ENCODE measurements at places on chromosomes 16 and 17.
A peak's percentile ranks its signal among the peaks of the same experiment; 100 is the strongest.

- no peak for DNase-seq
These were observed 13.8 kb downstream of the MLYCD start for GRCh38 chr16:83912519-83913244.

GRCh38 chr16:70162041-70162451 is 11.5 kb upstream of the CLEC18C start:
- no peak for DNase-seq

DNA sequence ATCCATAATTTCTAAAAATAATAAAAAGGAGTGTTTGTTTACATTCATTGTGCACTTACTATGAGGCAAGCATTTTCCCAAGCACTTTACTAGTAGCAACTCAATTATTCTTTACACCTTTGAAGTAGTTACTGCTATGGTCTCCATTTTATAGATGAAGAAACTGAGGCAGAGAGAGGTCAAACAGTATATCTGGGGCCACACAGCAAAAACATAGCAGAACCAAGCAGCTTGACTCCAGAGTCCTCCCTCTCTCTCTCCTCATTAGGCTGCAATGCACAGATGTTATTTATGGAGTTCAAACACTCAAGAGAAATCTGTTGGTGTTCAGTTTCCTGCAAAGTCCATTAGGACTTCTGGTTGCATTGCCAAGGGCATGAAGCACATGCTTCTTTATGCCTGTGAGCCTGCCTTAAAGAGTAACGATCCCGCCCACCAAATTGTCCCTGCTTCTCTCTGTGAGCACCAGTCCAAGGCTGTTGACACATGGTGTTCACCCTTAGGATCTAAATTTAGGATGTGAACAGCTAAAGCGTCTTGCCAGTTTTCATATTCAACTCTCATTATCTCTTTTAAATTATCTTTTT is 44.0 kb downstream of the GPRC5B start:
- no peak for DNase-seq

GRCh38 chr16:48361540-48362144 is 23.6 kb downstream of the SIAH1 start:
- no peak for DNase-seq

GRCh38 chr17:1590029-1590746 is 27.6 kb upstream of the PITPNA start:
- peak; percentile 53 for DNase-seq

DNA sequence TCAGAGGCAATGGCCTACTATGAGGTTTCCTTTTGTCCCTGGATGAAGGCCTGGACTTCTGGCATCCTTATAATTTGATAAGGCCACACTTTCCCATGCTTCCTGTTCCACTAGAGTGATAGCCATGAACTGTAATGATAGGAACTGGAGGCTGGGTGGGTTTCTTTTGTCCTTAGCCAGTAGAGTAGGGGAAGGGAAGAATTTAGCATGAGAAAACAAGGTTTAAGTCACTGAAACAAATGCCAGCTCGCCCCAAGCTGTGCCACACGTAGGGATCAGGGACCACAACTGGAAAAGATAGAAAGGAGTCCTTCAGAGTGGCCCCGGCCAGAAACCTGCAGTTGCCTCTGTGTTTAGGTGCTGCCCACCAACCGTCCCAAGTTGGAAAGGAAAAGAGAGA is 80.9 kb upstream of the C17orf78 start:
- no peak for DNase-seq

DNA sequence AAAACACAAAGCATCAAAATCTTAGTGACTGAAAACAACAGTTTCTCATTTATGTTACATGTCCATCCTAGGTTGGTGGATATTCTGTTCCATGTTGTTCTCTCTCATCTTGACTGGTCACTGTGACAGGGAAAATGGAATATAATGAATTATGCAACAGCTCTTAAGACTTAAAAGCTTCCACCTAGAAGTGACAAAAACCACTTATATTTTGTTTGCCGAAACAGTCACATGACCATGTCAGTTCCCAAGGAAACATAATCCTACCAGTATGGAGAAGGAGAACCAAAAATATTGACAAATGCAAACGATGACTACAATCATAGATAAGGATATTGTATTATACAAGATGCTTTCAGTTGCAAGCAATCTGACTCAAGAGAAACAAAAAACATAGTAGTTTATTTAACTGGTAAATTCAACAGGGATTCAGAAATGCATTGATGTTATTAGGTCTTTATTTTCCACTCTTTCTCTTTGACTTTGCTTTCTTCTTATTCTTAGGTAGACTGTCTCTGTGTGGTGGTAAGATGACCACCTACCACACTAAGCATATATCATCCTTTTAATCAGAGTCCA is 103.8 kb downstream of the SSH2 start:
- DNase-seq, result no peak

DNA sequence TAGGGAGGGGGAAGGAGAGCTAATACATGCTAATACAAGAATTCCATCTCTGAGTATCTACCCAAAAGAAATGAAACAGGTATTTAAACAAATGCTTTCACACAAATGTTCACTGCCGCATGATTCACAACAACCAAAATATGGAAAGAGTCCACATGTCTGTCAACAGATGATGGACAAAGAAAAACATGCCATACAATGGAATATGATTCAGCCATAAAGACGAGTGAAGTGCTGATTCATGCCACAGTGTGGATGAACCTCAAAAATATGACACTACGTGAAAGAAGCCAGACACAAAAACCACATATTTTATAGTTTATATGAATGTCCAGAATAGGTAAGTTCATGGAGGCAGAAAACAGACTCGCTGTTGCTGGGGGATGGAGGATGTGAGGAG is 321.4 kb downstream of the FOXL1 start:
- DNase-seq, result no peak

DNA sequence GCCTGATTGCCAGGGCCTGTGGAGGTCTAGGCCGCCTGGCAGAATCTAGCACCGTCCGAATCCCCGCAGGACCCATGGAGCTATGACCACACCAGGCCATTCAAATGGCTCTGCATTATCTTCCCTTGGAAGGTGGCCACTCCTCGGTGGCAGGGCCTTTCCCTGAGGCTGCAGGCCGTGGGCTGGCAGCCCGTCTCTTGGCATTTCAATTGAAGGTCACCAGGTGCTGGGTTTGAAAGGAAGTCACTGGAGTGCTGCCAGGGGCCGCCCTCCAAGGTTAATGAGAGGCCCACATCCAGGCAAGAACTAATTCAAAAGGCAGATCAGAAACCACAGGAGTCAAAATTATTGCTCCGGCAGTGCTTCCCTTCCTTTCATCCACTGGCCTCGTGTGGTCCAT is 27.7 kb upstream of the CACNG5 start:
- no peak for DNase-seq

GRCh38 chr16:86757704-86758040 is 179.3 kb downstream of the FOXL1 start:
- no peak for DNase-seq

DNA sequence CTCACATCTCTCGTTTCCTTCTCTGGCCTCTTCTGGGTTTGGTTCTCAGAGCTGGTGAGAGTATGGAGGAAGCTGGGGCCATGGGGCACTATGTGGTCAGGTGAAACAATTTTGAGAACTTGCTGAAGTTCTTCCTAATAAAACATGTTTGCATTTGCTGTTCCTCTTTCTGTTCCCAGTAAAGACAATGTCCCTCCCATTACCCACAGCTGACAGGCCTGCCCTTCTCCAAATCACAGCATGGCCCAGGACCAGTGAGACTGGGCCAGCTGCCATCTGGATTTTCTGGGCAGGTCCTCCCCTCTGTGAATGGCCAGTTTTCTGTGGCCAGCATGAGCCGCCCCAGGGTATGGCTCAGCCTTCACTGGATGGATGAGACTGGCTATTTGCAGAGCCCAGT is at the start of gene CD300H:
TSS of gene CD300H (minus strand) at position 113 of the 400 bp plus-strand sequence.
- no peak for DNase-seq

- DNase-seq, result no peak
These were observed 234.8 kb upstream of the RPL38 start for GRCh38 chr17:73968680-73969079.

DNA sequence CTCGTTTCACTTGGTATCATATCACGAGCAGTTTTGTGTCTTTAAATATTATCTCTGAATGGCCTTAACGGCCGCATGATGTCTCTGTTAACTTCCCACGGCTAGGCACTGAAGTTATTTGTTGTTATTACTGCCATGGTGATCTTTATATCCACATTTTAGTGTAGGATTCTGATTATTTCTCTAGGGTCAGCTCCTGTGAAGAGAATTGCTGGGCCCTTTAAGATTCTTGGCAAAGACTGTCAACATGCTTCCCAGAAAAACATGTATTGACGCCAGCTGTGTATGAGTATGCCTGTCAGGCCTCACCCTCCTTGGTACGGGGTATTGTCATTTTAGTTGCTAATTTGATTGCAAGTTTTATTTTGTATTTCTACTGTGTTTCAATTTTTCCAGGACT is 263.5 kb downstream of the SNX29 start:
- DNase-seq, result no peak

DNA sequence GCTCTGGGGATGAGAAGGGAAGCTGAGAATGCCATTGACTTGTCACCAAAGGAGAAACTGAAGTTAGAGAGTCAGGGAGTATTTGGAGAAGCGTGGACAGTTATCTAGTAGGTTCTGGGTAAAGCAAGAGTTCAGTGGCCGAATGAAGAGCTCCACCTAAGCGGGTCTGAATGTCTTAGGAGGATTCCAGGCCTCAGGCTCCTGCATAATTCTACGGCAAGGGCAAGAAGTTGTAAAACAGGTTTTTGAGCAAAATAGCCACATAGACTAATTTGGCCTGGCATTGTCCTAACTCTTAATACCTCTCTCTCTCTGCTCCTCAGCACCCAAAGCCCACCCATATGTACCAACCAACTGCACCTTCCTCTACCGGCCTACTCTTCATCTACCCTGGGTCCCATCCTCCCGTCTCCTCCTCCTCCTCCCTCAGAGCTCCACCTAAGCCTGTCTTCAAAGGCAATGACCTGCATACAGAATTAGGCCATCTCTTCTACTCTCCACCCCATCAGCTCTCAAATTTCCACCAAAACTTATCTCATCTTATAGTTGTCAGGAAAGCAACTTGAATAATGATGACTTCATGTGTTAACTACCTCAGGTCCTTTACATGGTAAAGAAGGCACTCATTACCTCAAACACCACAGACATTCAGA is 42.0 kb upstream of the KCNJ2 start:
- DNase-seq, result no peak

- no peak for DNase-seq
These were observed 30.8 kb upstream of the CALB2 start for GRCh38 chr16:71327720-71328119.

- peak; percentile 91 for DNase-seq
These were observed 128.5 kb downstream of the PARN start for GRCh38 chr16:14501331-14502255.

DNA sequence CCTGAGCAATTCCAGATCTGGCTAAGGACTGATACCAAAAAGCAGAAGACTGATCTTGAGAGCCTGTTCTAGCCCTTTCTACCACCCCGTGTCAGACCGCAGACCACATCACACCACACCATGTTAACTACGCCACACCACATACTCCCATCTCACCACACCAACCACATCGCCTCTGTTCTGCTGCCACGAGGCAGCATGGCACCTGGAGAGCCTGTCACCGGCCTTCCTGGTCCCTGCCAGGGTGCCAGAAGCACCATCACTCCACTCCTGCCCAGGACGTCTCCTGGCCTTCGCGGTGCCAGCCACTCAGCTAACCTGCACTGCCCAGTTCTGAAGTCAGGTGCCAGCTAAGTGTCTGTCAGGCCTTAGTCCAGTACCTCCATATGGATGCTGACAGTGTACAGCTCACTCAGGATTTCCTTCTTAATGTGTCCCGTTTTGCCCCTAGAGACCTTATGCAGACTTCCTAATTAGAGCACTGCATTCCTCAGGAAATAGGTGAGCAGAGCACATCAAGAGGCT is 37.2 kb upstream of the BCAR1 start:
- no peak for DNase-seq

GRCh38 chr16:59665618-59666220 is 931.6 kb upstream of the GOT2 start:
- no peak for DNase-seq

GRCh38 chr17:2949469-2950044 is 113.8 kb downstream of the OR1D5 start:
- DNase-seq, result no peak

GRCh38 chr17:75683583-75683982 is 16.4 kb downstream of the SAP30BP start:
- DNase-seq, result no peak

DNA sequence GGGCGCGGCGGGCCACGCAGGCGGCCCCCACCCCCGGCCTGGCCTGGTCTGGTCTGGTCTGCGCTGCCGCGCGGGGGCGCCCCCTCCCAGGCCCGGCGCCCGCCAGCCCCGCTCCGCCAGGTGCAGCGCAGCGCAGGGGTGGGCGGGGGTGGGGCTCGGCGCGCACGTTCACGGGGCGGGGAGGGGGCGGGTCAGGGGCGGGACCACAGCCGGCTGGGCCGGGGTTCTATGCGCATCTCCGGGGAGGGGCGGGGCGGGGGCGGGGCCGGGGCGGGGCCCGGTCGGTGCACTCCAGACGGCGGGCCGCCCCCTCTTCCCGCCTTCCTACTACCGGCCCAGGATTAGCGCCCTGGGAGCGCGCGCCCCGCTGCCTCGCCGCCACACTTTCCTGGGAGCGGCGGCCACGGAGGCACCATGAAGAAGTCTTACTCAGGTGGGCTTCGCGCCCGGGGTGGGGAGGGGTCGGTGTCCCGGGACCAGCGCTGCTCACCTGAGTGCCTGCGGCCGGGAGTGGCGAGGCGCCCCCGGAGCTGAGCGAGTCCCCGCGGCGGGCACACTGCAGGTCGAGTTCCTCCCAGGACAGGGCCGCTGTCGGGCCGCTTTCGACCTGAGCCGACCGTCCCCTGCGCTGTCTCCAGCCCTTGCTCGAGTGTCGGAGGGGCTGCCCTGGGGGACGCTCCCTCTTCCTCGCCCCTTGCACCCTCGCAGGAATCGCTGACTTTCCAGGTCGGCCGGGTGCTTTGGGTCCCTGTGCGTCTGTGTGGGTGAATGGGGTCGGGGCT is 140.5 kb downstream of the SEC14L1 start:
- DNase-seq, result no peak

- DNase-seq, result no peak
These were observed 62.4 kb downstream of the VMP1 start for GRCh38 chr17:59769887-59770286.

GRCh38 chr17:65823713-65824112 is 262.3 kb upstream of the AXIN2 start:
- DNase-seq, result no peak

GRCh38 chr16:17266608-17267313 is 204.0 kb downstream of the XYLT1 start:
- DNase-seq, result no peak

GRCh38 chr16:71873199-71873598 is 10.8 kb downstream of the ZNF821 start:
- DNase-seq, result no peak
